Right renal cortex interstitium (tissue), 3 donors: ENCODE measurements at places on chromosomes 3 and 15. TPM values are rescaled to one million over a fixed set of nuclear protein-coding genes. Genes with fewer than 3 reads are reported as not detected.

The GHSR gene
- polyA plus RNA-seq = not detected

The PCBP4 gene
- polyA plus RNA-seq = 47.8 TPM

The DOCK3 gene
- polyA plus RNA-seq = 1.4 TPM

The WNT5A gene
- polyA plus RNA-seq = 38.5 TPM

The SLC38A3 gene
- 6.8 TPM for polyA plus RNA-seq

The DPPA2 gene
- polyA plus RNA-seq = 0.76 TPM

The FOXB1 gene
- not detected for polyA plus RNA-seq

The GMPS gene
- polyA plus RNA-seq = 72.6 TPM

The PTPN23 gene
- polyA plus RNA-seq = 20.8 TPM

The GOLGA8S gene
- 0.60 TPM for polyA plus RNA-seq

The CEP19 gene
- 6.2 TPM for polyA plus RNA-seq

The IL20RB gene
- 0.46 TPM for polyA plus RNA-seq

The NEK10 gene
- polyA plus RNA-seq = 2.2 TPM

The FBXO45 gene
- 17.2 TPM for polyA plus RNA-seq

The KIF23 gene
- 33.9 TPM for polyA plus RNA-seq

The MITF gene
- 47.7 TPM for polyA plus RNA-seq

The PRSS50 gene
- polyA plus RNA-seq = 2.4 TPM

The DAZL gene
- not detected for polyA plus RNA-seq

The PLXND1 gene
- polyA plus RNA-seq = 132 TPM

The ACTRT3 gene
- polyA plus RNA-seq = 5.6 TPM

The KCNAB1 gene
- 2.9 TPM for polyA plus RNA-seq

The DNASE1L3 gene
- polyA plus RNA-seq = 4.3 TPM

The GOLGA8B gene
- polyA plus RNA-seq = 59.4 TPM

The QTRT2 gene
- 24.9 TPM for polyA plus RNA-seq

The IL5RA gene
- 0.62 TPM for polyA plus RNA-seq

The C3orf49 gene
- 0.72 TPM for polyA plus RNA-seq

The CCR9 gene
- 0.11 TPM for polyA plus RNA-seq

The MINAR1 gene
- 0.96 TPM for polyA plus RNA-seq

The ISL2 gene
- polyA plus RNA-seq = not detected

The TMOD2 gene
- polyA plus RNA-seq = 4.1 TPM

The SCN5A gene
- polyA plus RNA-seq = 0.88 TPM
